Stimulated activated CD8-positive, alpha-beta memory T cell treated with anti-CD3 and anti-CD28 coated beads, Interleukin-7, amount 100 ng/mL, for 4 hours (primary cell): ENCODE measurements at places on chromosomes 7 and 10.

DNA sequence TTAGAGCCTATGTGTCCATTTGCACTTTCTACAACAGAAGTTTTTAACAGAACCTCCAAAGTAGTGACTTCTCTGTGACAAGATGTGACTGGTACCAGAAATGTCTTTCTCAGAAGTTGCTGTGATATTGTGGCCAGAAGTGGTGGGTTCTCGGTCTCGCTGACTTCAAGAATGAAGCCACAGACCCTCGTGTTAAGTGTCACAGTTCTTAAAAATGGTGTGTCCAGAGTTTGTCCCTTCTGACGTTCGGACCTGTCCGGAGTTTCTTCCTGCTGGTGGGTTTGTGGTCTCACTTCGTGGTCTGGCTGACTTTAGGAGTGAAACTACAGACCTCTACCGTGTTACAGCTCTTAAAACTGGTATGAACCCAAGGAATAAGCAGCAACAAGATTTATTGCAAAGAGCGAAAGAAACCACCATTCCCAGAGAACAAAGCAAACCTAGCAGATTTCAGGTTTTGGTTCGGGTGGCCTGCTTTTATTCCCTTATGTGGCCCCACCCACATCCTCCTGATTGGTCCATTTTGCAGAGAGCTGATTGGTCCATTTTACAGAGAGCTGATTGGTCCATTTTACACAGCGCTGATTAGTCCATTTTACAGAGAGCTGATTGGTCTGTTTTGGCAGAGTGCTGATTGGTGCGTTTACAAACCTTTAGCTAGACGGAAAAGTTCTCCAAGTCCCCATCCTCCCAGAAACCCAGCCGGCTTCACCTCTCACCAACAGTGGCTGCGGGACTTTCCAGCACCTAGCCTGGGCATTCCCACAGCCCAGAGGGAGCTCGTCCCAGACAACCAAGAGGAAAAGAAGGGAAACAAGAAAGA is 3.0 kb downstream of the ITPRID1 start:
- no peak for DNase-seq

DNA sequence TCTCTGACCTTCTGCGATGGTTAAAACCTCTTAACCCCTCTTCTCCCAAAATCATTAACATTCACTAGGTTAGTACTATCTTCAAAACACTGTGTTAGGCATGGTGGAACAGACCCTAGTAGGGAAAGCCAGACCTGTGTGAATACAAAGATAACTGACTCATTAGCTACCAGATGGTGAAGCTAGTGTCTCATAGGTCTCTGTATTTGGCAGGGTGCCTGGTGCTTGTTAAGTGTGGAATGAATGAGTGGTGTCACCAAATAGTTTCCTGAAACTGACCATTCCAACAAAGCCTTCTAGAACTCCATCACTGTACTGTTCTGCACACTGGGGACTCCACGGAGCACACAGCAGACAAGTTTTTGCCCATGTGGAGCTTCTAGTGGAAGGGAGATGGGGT is 27.7 kb upstream of the TM9SF3 start:
- no peak for DNase-seq

DNA sequence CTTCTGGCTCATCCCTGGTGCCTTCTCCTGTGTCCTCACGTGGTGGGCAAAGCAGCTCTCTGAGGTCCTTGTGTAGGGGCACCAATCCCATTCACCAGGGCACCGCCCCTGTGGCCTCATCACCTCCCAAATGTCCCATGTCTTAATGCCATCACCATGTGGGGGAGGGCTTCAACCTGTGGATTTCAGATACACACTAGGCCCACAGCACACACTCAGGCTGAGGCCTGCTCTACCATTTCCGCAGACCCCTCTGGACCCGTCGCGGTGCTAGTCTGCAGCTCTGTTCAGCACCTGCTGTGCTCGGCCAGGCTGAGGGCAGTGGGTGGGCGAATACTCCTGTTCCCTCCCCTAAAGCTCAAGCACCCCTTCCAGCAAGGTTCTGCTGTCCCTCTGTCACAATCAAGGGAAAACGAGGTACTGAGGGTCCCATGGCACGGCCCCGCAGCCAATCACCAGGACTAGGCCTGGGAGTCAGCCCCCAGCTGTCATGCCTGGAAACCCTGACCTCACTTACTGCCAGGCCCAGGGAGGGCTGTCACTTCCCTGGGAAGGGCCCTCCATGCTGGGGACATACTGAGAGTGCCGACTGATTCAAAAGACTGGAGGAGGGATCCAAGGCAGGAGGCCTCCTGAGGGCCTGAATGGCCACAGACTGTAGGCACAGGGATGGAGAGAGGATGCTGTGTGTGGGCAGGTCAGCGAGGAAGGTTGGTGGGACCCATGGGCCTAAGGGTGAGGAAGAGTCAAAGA is 123.8 kb upstream of the RET start:
- no peak for DNase-seq

DNA sequence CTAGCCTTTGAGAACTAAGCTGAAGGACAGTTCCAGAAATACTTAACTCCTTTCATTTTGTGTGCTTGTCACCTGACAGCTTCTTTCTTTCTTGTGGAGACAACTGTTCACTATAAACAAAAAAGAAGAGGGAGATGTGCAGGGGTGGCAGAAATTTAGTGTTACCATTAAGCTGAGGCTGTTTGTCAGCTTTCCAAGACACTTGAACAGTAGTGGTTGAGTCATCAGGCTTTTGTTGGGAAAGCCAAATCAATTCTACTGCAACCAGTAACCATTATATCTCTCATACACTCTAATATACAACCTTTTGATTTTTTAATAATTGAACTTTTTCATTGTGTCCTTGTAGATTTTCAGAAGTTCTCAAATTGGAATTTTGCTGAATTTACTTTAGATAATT is 75.3 kb downstream of the POLL start:
- DNase-seq: no peak

- DNase-seq: no peak
Measured at GRCh38 chr7:139700505-139701235, 77.1 kb downstream of the HIPK2 start.

GRCh38 chr10:73537288-73537687 is 41.5 kb upstream of the PPP3CB start:
- no peak for DNase-seq

GRCh38 chr10:131749767-131750142 is 151.1 kb upstream of the PPP2R2D start:
- no peak for DNase-seq

GRCh38 chr10:112708461-112708860 is 241.6 kb upstream of the TCF7L2 start:
- DNase-seq: no peak

GRCh38 chr7:33958104-33958503 is 52.8 kb downstream of the BMPER start:
- DNase-seq: no peak

- no peak for DNase-seq
Measured at GRCh38 chr7:155453296-155454182, 4.4 kb upstream of the EN2 start.

GRCh38 chr7:67870396-67870795 is 873.8 kb downstream of the TYW1 start:
- DNase-seq: no peak

GRCh38 chr7:19482628-19483027 is 226.2 kb downstream of the POLR1F start:
- DNase-seq: no peak

DNA sequence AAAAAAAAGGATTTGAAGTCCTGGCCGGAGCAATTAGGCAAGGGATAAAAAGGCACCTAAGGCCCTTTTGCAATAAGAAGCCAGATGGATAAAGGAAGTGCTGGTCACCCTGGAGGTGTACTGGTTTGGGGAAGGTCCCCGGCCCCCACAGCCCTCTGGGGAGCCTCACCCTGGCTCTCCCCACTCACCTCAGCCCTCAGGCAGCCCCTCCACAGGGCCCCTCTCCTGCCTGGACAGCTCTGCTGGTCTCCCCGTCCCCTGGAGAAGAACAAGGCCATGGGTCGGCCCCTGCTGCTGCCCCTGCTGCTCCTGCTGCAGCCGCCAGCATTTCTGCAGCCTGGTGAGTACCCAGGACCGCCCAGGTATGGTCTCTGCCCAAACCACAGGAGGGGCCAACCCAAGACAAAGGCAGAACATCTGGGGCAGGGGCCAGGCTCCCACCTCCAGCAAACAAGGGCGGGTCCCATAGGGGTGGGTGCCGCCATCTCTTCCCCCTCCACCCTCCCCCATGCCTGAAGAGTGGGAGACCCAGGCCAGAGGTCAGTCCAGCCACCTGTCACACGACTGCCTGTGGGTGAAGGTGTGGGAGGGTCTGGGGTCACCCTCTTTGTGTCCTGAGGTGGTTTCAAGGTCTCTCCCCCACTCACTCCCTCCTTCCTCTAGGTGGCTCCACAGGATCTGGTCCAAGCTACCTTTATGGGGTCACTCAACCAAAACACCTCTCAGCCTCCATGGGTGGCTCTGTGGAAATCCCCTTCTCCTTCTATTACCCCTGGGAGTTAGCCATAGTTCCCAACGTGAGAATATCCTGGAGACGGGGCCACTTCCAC is at the start of gene PILRB:
PILRB (plus strand) TSS at position 91 of the 830 bp plus-strand sequence; CDS start at position 277, 186 bp downstream.
- DNase-seq: no peak

- no peak for DNase-seq
Measured at GRCh38 chr7:112084520-112084971, 121.7 kb downstream of the DOCK4 start.
